CD4-positive, alpha-beta memory T cell (primary cell): ENCODE measurements at places on chromosomes 5 and 9. TPM values are rescaled to one million over a fixed set of nuclear protein-coding genes. Genes with fewer than 3 reads are reported as not detected.

DNA sequence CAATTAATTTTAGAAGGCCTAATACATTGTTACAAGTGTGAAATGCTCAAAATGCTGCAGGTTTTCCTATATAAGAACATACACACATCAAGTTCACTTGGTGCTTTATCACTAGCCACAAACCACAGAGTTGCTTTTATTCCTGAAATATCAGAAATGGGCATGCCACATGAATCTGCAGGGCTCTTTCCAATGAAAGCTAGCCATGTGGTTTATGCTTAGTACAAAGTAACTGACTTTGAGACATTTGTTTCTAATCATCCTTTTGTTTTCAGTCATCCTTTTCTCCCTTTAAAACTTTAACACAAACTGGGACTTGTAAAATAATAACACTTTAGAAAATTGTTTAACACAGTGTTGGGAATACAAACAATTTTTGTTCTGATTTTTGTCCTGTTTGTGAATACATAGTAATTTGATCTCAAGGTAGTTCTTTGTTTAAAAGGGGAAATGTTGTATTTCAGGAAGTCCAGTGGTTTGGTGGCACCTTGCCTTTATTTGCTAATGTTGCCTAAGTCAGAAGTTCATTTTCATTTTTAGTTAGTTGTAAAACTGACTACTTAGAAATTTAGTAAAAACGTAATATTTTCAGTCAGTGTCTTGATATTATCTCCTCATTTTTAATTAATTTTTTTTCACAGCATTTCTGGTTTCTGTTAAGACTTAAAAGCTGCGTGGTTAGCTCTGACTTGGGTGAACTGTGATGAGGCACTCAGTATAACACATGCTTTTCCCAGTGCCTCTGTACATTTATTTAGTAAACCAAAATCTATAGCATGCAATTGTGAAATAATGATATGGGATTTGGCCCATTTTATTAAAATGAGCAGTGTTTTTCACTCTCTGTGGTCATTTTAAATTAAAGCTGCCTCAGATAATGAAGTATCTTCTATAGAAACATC is 18.6 kb downstream of the PRDM6 start:
- no peak overlapping the region for H3K4me3 ChIP-seq
- H3K27me3 ChIP-seq = peaks cover 4% of the 10 kb centered on the region
- no peaks in the 10 kb centered on the region for H3K4me1 ChIP-seq
- no peak overlapping the region for H3K27ac ChIP-seq
- no peaks in the 10 kb centered on the region for H3K36me3 ChIP-seq

CLINT1 gene
- polyA plus RNA-seq = 80.9 TPM

- peak overlapping the region; percentile 43 for H3K27ac ChIP-seq
- H3K4me1 ChIP-seq = peaks cover 70% of the 10 kb centered on the region
- DNase-seq = no peak
- peaks cover 27% of the 10 kb centered on the region for H3K36me3 ChIP-seq
- no peaks in the 10 kb centered on the region for H3K27me3 ChIP-seq
Observed at GRCh38 chr9:35729700-35730485, 2.1 kb downstream of the TLN1 start.

IL5 gene
- not detected for polyA plus RNA-seq
